HCT116 (cell line): ENCODE measurements at places on chromosomes 12 and 14.

GRCh38 chr12:6791931-6792520, 2.7 kb downstream of the CD4 start:
- no peak for DNase-seq

DNA sequence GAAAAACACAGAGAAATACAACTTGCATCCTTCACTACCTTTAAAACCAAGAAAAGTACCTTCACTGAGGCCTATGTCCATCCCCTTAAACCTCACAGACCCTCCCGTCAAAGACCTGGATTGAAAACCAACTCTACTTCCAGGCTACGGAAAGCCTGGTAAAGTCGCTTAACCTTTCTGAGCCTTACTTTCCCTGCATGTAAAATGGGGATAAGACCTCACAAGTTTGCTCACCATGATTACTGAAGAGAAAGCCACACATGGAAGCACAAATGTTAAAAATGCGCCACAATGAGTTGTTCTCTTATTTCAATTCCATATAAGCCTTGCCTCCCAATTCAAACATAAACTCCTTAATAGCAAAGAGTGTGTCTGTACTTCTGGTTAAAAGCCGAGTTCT, 8.4 kb downstream of the ACTN1 start:
- DNase-seq: no peak

- no peak for DNase-seq
Measured at GRCh38 chr12:131407221-131408035, 303.5 kb upstream of the SFSWAP start.

DNA sequence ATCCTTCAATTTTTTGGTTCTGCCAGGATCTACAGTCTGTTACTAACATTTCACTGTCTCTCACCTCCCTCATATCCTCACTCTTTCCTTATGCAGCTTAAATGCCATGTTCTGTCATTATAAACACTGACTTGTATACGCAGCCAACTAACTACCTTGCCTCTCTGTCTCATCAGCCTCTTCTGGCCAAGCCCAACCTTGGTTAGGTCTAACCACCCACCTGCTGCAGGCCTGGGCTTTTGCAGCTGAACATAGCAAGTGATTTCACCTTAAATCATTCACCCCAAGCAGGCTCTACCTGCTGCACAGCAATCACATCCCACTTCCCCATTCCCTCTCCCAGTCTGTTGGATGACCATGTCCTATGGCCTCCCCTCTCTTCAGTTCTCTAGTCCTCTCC, 91.5 kb downstream of the GTF2A1 start:
- DNase-seq: no peak

DNA sequence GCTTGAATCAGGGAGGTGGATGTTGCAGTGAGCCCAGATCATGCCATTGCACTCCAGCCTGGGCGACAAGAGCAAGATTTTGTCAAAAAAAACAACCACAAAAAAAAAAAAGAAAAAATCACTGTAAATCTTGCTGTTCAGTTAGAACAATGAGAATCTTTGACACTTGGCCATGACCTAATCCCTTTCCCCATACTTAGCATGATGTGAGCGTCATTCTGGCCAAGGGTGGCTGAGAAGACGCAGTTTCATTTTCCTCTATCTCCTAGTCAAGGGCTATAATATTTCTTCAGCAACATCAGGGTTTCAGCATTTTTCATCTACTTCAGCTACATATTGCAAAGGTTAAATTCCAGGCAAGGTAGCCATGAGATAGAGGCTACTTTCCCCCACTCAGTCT, 599.4 kb upstream of the MDGA2 start:
- DNase-seq: no peak

DNA sequence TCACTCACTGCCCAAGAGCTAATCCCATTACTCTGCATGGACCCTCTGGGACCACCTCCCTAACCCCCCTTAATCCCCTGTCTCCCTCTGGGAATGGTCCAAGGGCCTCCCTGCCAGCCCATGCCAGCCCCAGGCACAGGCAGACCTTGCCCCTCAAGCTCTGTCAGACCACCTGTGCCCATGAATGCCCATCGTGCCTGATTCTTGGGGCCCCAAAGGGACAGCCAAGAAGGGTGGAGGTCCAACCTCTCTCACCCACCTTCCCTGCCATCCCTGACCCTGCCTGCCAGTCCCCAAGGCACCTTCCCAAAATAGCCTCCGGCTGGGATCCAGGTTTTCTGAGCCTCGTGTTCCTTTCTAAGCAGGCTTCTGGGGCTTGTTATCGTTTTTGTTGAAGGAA, 20.8 kb upstream of the VSX2 start:
- no peak for DNase-seq

DNA sequence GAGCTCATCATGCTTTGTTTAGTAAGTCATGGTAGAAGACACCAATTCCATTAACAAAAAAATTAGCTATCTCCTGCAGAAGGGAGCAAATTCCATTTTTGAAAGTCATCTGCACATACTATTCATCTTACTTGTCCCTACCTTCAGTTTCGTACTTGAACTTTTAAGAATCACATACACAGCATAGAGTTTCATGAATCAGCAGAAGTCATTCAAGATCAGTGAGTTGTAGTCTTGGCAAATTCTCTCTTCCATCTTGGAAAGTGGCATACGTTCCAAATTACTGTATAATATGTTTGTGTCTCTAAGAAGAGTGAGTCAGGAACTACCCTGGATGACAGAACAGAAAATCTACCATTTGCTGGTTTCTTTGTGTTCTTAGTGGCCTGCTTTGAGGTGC, 14.1 kb downstream of the VRK1 start:
- DNase-seq: no peak

DNA sequence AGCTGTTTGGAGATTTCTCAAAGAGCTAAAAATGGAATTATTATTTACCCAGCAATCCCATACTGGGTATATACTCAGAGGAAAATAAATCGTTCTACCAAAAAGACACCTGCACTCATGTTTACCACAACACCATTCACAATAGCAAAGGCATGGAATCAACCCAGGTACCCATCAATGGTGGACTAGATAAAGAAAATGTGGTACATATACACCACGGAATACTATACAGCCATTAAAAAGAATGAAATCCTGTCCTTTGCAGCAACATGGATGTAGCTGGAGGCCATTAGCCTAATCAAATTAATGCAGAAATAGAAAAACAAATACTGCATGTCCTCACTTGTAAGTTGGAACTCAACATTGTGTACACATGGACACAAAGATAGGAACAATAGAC, 37.9 kb downstream of the WBP11 start:
- DNase-seq: no peak

DNA sequence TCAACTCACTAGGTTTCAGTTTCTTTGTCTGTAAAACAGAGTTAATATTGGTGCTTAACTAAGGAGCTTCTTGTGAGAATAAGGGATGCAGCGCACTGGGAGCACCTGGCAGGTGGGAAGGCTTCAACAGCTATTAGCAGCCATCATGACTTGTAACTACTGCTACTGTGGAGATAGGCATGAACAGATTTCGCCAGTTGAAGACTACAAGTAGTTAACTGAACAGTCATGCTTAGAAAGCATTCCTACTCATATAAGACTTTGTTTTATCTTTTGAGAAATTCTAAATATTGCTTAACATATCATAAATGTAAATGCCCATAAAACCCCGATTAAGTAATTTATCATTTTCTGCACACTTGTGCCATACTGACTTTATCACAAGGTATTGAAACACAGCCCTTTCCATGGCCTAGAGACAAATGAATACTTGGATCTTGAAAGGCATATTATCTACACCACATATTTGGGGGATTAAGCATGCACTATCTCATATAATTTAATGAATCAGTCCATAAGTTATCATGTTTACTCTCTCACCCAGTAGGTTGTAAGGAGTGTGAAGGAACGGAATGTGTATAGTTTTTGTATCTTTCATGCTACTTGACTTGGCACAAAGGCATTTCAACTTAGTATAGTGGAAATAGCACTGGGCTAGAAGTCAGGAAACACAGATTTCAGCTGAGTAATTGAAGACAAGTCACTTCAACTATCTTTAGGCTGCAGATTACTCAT, 16.1 kb downstream of the NTN4 start:
- no peak for DNase-seq

GRCh38 chr14:63178912-63179311, 25.3 kb upstream of the RHOJ start:
- no peak for DNase-seq

DNA sequence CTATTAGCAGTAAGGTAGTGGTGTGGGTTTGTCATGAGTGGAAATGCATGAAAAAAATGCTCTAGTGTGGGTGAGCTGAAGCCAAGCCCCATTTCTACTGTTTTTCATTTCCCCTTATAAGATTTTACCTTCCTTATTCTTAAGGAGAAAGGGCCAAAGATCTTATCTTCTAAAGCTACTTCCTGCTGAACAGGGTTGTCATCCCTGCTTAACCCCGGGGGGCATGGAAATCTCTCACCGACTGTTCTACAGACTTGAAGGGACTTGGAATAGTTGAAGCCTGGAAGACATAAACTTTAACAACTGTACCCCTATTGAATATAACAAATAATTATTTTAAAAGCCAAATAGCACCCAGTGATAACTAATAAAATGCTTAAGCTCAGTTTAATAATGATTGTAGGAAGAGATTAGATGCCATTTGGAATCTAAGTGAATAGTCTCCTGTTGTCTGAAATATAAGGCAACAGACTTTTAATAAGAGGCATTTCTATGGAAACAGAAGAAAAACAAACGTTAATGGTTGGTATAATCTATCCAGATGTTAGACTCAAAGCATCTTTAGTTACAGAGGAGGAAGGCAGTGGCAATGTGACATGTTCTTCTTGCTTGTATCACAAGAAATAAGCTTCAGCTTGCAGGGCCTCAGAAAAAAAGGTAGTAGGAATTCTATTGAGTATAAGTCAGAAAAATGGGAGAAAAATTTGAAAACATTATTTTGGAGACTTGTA, 1.8 kb upstream of the GMFB start:
- DNase-seq: no peak

- no peak for DNase-seq
Measured at GRCh38 chr14:98194821-98195220, 1077.2 kb downstream of the BCL11B start.

GRCh38 chr12:98456041-98456440, 59.3 kb upstream of the TMPO start:
- DNase-seq: no peak

- DNase-seq: no peak
Measured at GRCh38 chr12:126706300-126706699, 1560.7 kb upstream of the TMEM132C start.

DNA sequence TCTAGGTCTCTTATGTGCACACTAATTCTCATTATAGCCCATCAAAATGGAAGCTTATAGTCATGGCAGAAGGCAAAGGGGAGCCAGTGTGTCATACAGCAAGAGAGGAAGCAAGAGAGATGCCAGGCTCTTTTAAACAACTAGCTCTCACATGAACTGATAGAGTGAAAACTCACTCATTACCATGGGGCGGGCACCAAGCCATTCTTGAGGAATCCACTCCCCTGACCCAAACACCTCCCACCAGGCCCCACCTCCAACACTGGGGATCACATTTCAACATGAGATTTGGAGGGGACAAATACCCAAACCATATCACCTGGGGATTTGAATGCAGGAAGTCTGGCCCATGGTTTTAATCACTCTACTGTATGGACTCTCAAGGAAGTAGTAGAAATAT, 36.9 kb upstream of the CRACR2A start:
- DNase-seq: no peak

- no peak for DNase-seq
Measured at GRCh38 chr14:26199590-26200370, 398.1 kb downstream of the NOVA1 start.

DNA sequence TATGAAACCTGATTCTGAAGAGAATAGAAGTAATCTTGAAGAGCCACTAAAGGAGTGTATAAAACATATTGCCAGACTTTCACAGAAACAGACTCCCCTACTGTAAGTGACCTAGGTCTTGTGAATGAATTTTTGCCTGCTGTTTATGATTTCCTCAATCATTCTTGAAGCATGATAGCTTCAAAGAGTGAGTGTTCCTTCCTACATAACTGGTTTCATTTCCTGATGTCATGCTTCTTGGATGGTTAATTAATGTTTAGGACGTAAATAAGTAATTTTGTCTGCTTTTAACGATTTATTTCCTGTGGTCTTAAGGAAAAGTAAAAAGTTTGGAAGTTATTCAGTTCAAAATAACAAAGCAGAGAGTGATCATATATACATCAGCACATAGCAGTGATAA, 129.8 kb downstream of the PIK3C2G start:
- no peak for DNase-seq

- DNase-seq: peak; percentile 60
Measured at GRCh38 chr14:23327947-23328744, 6.9 kb downstream of the PABPN1 start.

DNA sequence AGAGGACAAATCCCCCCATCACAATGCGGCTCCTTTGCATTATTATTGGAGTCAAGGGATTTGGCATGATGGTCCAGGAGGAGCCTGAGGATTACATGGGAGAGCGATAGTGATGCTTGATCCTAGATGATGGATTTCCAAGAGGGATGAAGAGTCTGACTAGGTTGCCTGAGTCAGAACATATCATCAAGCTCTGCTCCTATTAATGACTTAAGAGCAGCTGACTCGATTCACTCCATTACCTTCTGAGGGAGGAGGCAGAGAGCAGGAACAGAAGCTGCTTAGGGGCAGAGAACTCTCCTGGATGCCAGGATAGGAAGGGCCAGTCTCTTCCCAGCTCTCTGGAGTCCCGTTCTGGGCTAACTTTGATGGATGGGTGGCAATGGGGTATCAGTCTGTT, 54.0 kb upstream of the CISTR start:
- DNase-seq: no peak

DNA sequence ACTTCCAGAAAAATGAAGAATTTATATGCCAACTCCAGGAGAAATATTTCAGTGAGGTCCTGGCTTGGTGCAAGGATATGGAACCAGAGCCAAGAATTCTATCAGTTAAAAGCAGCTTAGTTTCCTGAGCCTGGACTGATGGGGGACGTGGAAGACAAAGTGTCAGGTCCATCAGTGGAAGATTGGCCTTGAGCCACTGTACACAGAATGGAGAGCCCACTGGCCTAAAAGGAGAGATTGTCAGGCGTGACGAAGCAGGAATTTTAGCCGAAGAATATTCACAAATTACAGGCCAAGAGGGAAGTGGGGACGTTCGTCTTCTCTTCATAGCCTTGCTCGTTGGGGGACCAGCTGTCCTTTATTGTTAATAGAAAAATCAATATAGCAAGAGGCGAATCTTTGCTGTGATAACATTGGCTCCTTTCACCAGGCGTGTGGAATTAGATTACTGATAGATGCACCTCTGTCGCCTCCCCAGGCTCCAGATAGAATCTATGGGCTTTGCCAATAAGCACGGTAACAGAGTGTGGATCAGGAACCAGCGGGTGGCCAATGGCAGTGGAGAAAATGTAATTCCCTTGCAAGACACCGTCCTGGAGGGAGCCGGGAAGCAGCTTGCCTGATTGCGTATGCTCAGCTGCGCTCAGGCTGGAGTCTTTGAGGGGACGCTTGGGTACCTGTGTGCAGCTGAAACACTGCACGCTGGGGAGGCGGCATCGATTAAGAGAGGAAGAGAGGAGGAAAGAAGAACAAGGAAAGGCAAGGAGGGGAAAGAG, 56.4 kb downstream of the TMEM132C start:
- no peak for DNase-seq
